SK-MEL-5 (cell line): ENCODE measurements at places on chromosomes 13 and 19.

GRCh38 chr19:10288662-10289166, 1.0 kb upstream of the ICAM5 start:
- peak; percentile 69 for DNase-seq

DNA sequence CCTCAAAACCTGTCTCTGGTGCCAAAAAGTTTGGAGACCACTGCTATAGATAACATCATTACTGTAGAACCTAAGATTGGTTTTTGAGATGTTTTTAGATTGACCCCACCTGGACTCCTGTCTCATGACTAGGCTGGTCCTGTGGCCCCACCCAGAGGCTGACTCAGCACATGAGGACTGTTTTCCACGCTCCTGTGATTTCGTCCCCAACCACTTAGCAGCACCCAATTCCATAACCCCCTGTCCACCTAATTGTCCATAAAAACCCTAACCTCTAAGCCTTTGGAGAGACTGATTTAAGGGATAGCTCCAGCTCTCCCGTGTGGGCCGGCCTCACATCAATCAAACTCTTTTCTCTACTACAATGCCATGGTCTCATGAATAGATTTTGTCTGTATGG, 25.6 kb upstream of the GAS6 start:
- DNase-seq, result no peak

GRCh38 chr13:39603424-39603947, 493 bp upstream of the LHFPL6 start:
- DNase-seq, result peak; percentile 51

DNA sequence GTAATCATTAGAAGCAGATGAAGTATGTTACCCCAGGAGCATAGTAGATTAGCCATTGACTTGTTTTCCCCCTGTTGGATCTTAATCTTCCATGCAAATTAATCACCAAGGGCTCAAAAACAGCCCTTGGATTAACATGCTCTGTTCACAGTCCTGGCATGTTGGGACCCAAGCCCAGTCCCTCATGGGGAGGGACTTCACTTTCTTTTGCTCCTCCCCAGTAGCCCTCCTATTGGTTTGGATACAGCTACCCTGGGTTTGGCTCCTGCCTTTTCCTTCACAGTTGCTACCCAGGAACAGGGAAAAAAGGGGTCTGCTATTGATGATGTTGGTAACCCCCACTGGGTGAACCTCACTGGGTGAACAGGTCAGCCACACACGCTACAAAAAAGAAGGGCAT, 16.9 kb upstream of the PARP4 start:
- DNase-seq, result no peak

DNA sequence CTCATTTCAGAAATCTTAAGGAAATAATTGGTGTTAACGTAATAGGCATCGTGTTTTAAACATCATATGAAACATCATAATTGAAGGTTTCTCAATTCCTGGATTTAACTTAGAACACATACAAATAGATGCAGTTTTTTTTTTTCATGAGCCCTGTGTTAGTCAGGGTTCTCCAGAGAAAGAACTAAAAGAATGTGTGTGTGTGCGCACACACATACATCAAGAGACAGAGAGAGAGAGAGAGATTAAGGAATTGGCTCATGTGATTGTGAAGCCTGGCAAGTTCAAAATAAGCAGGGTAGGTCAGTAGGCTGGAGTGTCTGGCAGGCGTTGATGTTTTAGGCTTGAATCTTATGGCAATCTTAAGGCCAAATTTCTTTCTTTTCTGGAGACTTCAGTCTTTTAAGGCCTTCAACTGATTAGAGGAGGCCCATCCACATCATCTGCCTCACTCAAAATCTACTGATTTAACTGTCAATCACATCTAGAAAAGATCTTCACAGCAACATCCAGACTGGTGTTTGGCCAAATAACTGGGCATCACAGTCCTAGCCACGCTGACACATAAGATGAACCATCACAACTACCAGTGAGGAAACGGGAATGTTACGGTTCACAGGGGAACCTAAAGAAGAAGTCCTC, 25.2 kb downstream of the SPATA13 start:
- no peak for DNase-seq

DNA sequence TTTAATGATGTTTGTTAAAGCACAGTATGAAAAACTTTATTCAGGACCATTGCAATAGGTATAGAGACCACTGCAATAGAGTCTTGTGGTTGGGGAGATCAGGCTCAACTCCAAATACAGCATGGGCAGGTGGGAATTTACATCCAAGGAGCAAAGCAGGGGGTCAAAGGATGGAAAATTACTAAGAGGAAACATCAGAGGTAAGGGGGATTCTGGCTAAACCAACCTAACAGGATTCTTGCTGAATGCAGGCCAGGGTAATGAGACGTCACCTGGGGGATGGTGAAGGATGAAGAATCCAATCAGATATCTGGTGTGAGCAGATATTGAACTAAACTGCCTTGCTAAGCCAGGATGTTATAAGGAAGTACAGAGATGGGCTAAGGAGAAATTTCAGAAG, 126.6 kb upstream of the MIR17HG start:
- DNase-seq, result no peak

- no peak for DNase-seq
Observed at GRCh38 chr13:98443329-98443728, 133.6 kb downstream of the STK24 start.
